NCI-H524 treated with DMSO at 0.1 percent for 48 hours (cell line): ENCODE measurements at places on chromosomes 11 and 22.
A peak's percentile ranks its signal among the peaks of the same experiment; 100 is the strongest.

- no peak for DNase-seq
Observed at GRCh38 chr11:132051704-132052103, 681.3 kb downstream of the NTM start.

DNA sequence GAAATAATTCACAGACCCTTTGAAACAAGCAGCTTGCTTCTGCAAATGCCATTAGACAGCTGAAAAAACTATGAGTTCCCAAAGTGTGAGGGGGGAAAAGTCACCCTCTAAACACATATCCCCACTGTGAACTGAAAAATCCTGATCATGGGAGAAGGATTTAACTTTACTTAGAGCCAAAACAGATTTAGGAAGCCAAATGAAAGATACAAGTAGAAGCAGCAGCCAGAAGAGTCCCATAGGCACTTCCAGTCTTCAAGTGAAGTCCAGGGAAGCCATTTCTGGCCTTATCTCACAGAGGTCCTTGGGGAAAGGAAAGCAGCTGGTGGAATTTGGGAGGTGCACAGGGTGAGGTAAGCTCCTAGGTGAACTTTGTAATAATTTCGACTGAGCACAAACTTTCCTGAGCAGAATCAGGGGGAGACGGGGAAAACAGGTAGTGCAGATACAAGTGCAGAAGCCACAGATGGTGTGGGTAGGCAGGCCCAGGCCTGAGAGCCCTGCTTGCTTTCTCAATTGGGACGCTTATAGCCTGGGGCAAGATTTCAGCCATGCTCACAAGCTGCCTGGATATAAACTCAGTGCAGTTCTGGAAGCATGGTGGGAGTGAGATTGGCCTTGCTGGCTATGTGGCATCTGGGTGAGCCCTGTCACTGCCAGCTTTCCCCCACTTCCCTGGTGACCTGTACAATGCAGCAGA, 44.8 kb downstream of the GAS2 start:
- DNase-seq: no peak

GRCh38 chr11:33790040-33790439, 15.7 kb upstream of the FBXO3 start:
- DNase-seq: peak; percentile 16

GRCh38 chr11:6350043-6350442, 29.7 kb upstream of the CAVIN3 start:
- no peak for DNase-seq

GRCh38 chr11:99069856-99070444, 49.2 kb downstream of the CNTN5 start:
- peak; percentile 3 for DNase-seq

- DNase-seq: no peak
Observed at GRCh38 chr11:25271301-25271700, 774.4 kb downstream of the LUZP2 start.

DNA sequence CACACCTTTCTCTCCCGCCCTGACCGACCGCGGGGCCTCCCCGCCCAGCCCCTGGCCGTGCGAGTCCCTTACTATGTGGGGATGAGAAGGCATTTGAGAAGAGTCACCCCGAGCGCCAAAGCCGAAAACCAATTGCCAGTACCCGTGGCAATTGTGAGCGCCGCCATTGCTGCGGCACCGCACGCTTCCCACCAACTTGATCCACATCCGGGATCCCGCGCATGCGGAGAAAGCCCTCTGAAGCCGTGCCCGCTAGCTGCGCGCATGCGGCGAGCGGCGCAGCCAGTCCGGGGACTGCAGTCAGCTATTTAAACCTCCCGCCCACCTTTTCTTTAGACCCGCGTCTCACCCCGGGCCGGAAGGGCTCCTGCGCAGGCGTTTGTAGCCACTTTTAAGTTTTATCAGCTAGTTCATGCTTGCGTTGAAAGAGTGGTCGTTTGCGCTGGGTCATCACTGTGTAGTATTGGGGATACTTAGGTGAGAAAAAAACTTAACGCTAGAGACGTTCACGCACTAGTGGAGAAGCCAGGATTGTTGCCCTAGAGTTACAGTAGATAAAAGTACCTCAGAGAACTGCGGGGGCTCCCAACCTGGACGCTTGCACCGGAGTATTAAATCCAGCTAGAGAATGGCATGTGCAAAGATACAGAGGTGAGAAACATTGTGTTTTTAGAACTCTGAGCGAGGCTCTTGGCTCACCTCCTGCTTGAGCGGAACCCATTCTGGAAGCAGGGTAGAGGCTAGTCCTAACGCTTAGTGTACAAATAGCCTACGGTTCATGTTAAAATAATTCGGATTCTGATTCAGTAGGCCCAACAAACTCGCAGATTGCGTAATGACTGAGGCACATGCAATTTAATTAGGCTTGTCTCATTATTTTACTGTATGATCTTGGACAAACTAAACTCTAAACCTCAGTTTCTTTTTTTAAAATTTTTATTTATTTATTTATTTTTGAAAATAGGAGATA, at the start of gene ALG8:
TSS of gene ALG8 (minus strand) at position 205 of the 970 bp plus-strand sequence. CDS start at position 167, 38 bp downstream.
- DNase-seq: peak; percentile 56

- DNase-seq: no peak
Observed at GRCh38 chr11:2846056-2846455, 39.5 kb downstream of the CDKN1C start.
